Central memory CD4-positive, alpha-beta T cell (primary cell): ENCODE measurements at places on chromosomes 3 and 15.

GRCh38 chr3:150370122-150370602 lies 37.9 kb upstream of the TSC22D2 start:
- no peak for DNase-seq

DNA sequence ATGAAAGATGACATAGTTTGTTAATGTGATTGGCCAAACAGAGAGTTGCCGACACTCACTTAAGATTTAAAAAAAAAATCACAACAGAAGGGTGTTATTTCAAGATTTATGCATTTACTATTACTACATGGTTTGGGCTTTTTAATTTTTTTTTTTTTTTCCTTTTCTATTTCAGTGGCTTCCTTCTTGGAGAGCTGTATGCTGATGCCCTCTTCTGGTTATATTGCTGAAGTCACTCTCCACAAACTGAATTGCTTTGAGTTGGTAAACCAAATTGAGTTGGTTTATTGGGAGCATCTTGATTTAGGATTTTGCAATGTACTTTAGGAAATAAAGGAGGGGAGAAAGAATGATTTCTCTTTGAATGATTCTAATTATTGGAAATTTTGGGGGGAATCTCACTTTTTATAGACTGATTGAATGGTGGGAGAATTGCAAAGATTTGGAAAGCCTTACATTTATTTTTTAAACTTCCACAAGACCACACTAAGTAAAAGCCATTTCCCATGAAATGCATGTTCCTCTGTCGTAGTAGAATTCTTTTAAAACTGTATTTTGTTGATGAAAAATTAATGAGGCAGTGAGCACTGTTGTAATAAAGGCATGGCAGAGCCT lies 186.6 kb upstream of the FEZF2 start:
- no peak for DNase-seq

- DNase-seq: peak; percentile 46
Measured at GRCh38 chr15:91849749-91850161, 3.8 kb upstream of the SLCO3A1 start.

DNA sequence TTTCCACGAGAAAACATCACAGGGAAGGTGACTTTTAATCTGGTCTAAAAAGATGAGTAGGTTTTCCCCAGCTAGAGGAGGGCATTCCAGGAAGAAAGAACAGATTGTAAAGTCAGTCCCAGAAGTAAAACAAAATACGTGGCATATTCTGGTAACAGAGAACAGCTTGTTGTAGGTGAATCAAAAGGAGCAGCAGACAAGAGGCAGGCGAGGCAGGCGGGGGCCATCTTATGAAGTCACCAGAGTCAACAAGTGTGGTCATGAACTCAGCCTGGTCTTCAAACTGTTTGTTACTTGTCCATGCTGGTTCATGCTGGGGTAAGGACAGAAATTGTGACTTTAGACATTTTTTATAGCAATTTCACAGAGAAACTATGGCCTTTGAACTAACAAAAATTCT lies 4.0 kb upstream of the POPDC2 start:
- no peak for DNase-seq

DNA sequence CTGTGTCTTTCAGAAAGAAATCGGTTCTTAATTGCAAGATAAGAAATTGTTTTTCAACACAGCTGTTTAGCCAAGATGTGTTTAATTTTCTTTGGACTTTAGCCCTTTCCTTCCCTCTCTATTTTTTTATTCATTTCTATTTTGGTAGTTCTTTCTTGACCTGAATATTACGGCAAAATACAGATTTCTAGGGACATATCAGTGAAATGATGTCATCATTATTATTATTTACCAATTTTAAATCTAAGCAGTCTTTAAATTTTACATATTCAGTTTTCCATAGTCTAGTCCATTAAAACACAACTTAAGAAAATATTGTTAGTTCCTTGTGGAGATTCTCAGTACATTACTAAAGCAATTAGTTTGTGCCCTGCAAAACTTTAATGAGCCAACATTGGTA lies 104.3 kb downstream of the MAP2K5 start:
- DNase-seq: no peak

GRCh38 chr3:5840056-5840455 lies 652.5 kb downstream of the EDEM1 start:
- DNase-seq: no peak

DNA sequence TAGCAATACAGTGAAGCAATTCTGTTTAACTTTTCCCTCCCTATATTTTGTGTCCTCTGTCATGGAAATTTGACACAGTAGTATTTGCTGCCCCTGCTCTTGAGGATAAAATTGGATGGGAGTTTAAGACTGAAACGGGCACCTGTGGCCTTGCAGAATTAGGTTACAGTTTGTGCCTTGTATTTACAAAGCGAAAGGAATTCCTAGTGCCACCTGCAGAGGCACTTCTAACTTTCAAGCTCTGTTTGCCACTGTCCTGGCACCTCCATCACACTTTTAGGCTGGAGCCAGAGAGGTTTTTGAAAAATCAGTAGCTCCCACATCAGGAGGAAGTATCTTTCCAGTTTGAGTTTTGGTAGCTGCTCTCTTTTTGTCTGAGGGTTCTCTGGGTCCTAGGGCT lies 39.5 kb downstream of the CD86 start:
- DNase-seq: no peak

DNA sequence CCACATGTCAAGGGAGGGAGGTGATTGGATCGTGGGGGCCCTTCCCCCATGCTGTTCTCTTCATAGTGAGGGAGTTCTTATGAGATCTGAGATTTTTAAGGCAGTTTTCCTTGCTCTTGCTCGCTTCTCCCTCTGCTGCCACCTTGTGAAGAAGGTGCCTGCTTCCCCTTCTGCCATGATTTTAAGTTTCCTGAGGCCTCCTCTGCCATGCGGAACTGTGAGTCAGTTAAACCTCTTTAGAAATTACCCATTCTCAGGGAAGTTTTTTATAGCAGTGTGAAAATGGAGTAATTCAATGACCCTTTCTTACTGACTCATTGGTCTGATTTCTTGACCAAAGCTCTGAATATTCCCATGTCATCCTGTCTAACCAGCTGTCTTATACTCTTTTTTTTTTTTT lies 484.4 kb upstream of the TPRG1 start:
- DNase-seq: no peak

GRCh38 chr3:45778761-45779201 lies 17.6 kb downstream of the SLC6A20 start:
- DNase-seq: no peak

GRCh38 chr3:127708837-127709236 lies 36.1 kb downstream of the ABTB1 start:
- DNase-seq: no peak

DNA sequence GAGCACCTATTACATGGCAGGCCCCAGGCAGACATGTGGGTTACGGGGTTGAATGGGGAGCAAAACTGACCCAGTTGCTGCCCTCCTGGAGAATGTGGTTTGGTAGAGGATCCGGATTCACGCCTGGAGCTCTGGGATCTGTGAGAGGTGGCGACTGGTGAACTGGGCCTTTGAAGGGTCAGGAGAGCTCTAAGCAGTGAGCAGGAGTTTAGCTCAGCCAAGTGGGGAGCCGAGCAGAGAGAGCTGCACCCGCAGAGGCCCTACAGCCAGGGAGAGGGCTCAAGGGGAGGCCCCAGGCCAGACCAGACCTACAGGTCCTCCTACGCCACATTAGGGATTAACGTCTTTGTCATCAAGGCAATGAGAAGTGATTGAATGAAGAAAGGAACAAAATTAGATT lies 179.8 kb upstream of the TLE3 start:
- no peak for DNase-seq

DNA sequence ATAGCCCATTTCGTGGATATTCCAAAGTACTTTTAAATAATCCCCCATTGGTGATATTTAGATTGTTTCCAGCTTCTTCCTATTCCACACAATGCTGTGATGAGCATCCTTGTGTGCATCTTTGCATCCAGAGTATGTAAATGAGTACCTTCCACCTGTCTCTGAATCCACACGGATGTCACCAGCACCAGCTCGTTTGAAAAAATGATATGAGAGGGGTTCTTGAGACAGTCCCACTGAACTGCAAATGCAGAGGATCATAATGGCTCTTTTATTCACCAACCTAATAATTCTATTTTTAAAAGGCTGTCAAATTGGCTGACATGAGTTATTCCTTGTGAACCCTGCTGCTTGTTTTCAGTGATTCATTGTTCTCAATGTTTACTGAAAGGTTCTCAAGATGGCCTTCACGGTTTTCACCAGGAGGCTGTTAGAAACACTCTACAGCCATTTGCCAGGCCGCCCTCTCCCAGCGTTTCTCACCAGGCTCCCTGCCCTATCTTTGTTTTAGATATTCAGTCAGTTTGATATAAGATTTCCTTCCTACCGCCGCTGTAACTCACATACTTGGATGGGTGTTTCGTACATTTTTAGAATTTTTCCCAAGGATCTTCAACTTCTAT lies 96.7 kb upstream of the PTPRG start:
- DNase-seq: no peak

DNA sequence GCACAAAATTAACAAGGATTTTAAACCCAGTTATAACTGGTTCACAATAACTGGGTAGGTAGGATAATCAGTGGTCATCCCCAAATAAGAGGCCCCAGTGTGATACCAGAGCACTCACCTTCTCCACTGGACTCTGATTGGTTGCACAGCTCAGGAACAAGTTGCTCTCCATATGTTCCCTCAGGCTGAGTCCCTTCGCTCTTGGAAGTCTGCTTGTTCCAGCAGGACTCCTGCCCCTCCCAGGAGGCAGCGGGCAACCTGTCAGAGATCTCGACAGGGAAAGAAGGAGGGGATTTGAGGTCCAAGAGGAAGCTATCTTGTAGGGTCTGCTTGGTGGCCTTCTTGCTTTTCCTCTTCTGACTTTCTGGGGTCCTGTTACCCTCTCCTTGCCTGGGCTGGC lies 51.6 kb upstream of the HEG1 start:
- DNase-seq: no peak

- no peak for DNase-seq
Measured at GRCh38 chr3:127690106-127690505, 17.4 kb downstream of the ABTB1 start.

DNA sequence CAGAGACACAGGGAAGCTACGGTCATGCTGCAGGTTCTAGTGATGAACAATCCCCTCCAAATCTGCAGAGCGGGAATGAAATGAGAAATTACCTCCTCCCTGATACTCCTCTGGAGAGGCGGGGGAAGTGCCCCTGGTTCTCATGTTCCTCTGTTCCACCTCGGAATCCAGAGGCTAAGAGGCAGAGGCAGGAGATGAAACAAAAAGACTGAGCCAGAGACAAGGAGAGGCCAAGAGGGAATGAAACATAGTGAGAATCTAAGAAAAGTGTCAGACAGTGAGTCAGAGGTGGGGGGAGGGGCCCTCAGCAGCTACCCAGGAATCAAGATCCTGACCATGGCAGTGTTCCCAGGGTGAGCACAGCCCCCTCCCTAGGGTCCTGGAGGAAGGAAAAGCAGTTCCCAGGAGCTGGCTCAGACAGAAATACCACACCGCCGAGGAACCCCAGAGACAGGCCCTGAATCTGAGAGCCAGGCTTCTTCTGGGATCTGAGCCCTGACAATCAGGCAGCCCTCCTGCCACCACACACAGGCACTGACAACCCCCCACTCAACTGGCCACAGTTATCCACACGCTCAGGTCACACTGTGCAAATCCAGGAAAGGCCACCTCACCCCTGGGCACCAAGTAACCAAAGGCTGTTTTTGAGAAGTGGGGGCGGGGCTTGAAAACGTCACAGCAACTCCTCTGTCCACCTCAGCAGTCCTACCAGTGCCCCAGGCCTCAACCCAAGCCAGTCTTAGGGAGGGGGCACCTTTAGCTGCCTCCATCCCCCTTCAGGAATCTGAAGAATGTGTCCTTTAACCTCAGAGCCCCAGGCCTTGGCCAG lies 2.4 kb downstream of the CSRNP1 start:
- peak; percentile 41 for DNase-seq

GRCh38 chr15:90271459-90272166 lies 6.1 kb downstream of the NGRN start:
- DNase-seq: no peak

GRCh38 chr3:172739462-172739861 lies 11.1 kb upstream of the ECT2 start:
- DNase-seq: no peak

DNA sequence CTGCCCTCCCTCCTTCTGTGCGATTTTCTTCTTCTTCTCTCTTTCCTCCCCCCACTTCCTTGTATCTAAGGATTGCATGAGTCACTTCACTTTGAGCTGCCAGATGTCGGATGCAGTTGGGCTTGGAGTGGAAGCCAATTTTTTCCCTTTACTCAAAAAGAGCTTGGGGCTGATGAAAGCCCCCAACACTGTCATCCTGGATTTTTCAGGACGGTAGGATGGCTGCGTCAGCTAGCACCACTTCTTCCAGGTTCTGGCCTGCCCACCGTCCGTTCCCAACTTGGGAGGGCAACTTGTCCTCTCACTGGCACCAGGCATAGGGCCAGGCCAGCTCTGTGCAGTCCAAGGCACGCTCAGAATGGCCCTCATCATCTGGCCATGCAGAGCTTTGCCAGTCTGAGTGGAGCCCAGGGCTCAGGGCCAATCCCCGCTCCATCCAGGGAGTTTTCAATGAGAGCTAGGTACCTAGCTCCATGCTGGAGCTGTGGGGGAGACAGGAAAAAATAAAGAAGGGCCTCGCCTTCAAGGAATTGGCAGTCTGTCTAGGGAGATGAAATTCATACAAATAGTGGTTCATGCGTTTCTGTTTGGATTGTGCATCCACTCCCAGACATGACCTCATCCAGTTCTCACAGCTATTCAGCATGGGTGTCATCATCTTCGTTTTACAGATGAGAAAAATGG lies 47.7 kb upstream of the INSYN1 start:
- no peak for DNase-seq

GRCh38 chr15:100061944-100062343 lies 279.8 kb downstream of the ADAMTS17 start:
- no peak for DNase-seq

- DNase-seq: no peak
Measured at GRCh38 chr3:115688418-115688817, 65.1 kb downstream of the GAP43 start.

GRCh38 chr3:58535531-58536500 lies 1.2 kb downstream of the ACOX2 start:
- no peak for DNase-seq

DNA sequence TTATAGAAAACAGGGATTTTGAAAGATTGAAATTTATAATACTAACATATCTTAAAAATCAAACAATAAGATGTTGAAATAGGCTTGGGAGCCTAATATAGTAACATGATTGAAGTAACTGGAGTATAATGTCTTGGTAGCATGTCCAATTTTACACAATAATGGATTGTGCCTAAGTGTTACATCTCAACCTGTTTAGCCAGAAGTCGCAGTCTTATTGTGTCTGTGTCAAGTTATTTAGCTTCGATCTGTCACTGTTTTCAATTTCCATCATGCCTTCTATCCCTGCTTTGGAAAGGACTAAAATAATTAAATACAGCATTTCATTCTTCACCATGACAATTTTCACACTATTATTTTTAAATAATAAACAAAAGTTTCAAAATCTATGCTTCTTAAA lies 1352.2 kb downstream of the SI start:
- no peak for DNase-seq
